ENCODE measurements at places on chromosomes 7 and 10. TPM values are rescaled to one million over a fixed set of nuclear protein-coding genes. Genes with fewer than 3 reads are reported as not detected.

The NYAP1 gene
- 5.2 TPM for total RNA-seq

The MSRB2 gene
- 28.9 TPM for total RNA-seq

GRCh38 chr10:123906884-123907652 lies 15.5 kb upstream of the CPXM2 start:
- no peak for DNase-seq

DNA sequence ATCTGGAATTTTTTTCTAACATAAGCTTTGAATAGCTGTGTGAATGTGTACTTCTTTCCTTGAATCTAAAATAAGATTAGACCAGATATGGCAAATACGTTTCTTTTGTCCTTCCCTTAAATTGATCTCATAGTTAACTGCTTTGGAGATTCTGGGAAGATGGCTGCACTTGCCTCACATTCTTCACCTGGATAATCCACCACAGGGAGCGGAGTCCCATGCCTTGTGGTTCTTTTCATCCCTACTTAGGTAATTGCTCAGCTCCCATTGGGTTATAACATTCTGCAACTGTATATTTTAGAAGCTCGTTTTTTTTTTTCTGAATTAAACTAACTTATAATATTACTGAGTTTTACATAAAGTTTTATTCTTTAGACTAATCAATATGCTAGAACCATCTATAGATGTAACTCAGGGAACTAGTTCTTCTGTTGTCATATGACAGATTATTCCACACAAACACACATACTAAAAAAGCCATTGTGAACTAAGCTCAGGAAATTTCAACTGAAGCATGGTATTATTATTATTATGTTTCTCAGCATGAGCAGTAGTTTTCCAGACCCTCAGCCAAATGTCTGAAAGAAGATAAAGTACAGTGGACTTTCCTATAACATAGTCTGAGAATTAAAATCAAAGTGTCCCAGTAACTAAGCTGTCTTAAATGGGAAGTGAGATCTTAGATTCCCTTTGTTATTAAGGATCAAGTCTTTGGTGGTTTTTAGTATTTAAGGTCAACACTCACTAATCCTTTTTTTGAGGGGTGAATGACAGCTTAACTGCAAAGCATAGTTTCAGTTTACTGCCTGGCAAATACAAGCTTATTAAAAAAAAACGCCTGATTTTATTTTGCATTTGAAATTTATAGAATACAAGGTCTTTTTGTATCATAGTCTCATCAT lies 182.3 kb downstream of the PPP1R9A start:
- no peak for DNase-seq

DNA sequence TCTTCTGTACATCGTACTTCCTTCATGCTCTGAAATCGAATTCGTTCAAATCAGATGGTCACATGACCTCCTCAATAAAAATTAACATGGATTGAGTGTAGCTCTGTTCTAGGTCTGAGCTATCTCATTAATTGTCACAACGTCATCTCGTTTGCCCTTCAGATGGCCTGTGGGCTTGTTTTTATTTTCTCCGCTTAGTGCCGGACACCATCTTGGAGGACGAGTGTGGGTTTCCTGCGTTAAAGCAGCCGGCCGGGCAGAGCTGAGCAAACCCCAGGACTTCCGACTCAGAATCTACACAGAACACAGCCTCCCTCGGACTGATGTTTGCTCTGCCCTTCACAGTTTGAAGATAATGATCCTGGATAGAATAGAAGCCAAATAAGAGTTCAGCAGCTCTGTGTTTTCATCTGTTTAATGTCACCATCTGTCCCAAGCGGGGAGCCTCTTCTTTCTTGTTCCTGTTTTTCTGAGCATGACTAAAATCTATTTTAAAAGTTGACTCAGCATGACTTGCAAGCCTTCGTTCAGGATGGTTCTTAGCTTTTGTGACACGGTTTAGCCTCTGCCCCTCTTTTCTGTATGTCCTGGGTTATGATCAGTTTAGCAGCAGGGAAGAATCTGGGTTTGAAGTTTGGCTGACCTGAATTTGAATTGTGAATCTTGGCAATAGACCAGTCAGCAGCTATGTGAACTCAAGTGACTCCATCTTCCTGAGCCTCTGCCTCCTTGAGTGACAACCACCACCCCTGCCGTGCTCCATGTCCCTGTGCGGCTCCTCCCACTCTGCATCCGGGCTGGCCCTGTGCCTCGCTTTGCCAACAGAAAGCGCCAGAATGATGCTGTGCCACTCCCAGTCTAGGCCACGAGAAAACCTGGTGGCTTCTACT lies 30.6 kb upstream of the GALNTL5 start:
- DNase-seq, result no peak

DNA sequence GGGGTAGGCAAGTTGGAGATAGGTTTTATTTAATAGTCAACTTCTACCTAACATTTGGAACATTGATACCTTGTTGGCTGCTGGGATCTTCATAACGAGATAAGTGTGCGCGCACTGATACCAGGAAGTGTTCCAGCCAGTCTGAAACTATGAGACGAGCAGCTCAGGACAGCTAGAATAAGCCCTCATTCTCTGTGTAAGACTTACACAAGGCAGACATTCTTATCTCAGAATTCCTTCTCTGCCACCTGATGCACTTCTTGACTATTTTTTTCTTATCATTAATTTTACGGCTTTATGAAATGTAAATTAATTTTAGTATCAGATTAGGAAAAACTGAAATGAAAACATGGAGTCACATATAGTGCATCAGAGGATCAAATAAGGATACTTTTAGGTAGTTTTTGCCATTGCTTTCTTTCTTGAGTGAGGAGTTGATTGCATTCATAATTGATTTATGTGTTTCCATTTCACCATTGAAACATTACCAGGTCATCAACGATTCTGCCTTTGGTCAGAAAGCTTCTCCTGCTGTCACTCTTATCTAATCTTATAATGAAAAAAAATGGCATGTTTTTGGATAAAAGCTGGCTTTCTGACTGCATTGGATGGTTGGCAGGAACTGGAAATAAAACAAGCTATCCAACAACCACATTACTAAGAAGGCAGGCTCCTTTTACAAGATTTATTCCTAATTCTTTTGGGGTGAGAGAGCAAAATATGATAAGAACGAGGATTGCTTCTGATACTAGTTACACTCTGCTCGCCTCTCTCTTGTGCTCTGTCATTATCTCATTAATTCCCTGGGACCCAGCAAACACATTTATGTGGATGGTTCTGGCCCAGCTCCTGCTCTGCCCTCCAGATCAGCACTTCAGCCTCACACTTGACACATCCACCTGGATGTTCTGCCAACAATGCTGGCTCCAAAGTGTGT lies 40.4 kb upstream of the ABCB5 start:
- DNase-seq, result no peak

GRCh38 chr10:65176994-65177393 lies 1655.8 kb downstream of the REEP3 start:
- DNase-seq, result no peak

DNA sequence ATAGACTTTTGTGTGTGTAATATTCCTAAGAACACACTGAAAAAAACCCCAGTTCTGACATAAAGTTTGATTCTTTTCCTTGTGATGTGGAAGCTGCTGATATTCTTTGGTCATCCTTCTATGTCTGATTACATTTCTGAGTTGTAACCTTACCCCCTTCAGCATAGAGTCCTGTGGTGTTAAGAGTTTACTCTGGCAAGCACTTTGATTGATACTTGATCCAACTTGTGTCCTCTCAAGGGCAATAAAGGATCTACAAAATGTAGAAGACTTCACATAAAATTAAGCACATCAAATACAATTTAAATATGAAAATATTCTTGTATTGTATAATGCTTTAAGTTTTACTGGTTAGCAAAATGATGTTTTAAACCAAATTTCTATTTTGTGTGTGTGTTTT lies 221.7 kb upstream of the DKK1 start:
- DNase-seq, result no peak

DNA sequence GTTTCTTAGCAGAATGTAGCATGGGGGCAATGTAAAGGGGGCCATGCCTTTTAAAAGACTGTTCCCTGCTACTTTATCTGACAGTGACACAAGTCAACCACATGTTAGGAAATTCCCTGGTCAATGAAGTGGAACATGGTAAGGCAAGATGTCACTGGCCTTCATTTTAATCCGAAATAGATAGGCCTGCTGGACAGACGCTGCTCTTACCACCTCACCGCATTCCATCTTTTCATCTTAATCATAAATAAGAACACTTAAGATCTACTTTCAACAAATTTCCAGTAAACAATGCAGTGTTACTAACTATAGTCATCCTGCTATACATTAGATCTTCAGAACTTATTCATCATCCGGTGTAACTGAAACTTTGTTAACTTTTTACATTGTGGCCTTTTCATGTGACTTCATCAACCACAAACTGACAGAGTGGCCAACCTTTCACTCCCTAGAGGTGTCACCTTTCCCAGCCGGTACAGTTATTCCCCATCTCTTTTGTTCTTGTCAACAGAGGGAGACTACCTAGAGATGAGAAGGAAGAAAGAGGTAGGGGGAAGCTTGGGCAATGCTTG lies 15.6 kb downstream of the ASB4 start:
- no peak for DNase-seq

The ITGA8 gene
- 0.37 TPM for total RNA-seq

DNA sequence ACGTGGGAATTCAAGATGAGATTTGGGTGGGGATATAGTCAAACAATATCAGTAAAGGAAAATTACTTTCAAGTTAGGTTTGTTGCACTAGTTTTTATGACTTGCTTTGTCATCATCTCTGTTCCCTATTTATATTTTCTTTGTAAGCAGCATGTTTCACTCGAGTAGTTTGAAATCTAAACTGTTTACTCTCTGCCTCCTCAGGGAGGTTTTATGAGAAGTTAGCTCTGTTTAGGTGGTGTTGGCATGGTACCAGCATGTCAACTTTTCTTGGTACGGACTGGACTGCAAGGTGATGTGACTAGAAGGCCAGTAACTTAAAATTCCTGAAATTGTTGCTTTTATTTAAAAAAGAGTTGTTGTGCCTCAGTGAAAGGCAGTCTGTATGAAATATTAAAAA lies 59.2 kb upstream of the MTPN start:
- DNase-seq, result no peak
